ENCODE measurements at places on chromosomes 6 and 20. TPM values are rescaled to one million over a fixed set of nuclear protein-coding genes. Genes with fewer than 3 reads are reported as not detected.
A peak's percentile ranks its signal among the peaks of the same experiment; 100 is the strongest.

- peak overlapping the region; percentile 50 for H3K4me3 ChIP-seq
- H3K27me3 ChIP-seq = no peaks in the 10 kb centered on the region
Observed at GRCh38 chr6:129490521-129491255, 219.3 kb downstream of the ARHGAP18 start.

GRCh38 chr6:144885817-144886216, 600.7 kb downstream of the UTRN start:
- no peaks in the 10 kb centered on the region for H3K27me3 ChIP-seq
- H3K4me1 ChIP-seq = no peaks in the 10 kb centered on the region
- H3K36me3 ChIP-seq = no peaks in the 10 kb centered on the region
- H3K4me3 ChIP-seq = no peak overlapping the region
- no peak for DNase-seq
- H3K27ac ChIP-seq = no peak overlapping the region

DNA sequence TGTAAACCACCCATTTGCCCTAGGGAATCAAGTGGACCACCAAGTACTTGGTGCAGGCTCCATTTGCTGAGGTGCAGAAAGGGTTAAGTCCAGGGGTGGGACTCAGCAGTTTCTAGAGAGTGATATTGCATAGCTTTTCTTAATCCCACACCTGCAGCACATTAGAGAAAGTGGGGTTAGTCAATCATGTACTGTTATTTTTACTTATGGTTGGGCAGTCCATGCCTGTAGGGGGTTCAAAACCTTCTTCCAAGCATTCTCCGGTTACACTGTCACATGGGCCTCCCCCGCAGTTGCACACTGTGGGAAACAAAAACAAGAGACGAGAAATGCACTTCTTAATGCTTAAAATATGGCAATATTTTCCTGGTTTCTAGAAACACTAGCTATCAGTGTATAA, 65.5 kb downstream of the LAMA4 start:
- no peak for DNase-seq
- no peaks in the 10 kb centered on the region for H3K27me3 ChIP-seq
- no peaks in the 10 kb centered on the region for H3K4me1 ChIP-seq
- no peaks in the 10 kb centered on the region for H3K36me3 ChIP-seq
- no peak overlapping the region for H3K4me3 ChIP-seq
- H3K27ac ChIP-seq = no peak overlapping the region

- no peak for DNase-seq
- no peaks in the 10 kb centered on the region for H3K36me3 ChIP-seq
- H3K4me1 ChIP-seq = peaks cover 13% of the 10 kb centered on the region
- no peaks in the 10 kb centered on the region for H3K27me3 ChIP-seq
Observed at GRCh38 chr6:54716877-54717276, 129.7 kb upstream of the FAM83B start.

The PRDM1 gene
- 3.9 TPM for polyA plus RNA-seq

The SERPINB1 gene
- 71.9 TPM for polyA plus RNA-seq
